ENCODE measurements at places on chromosomes 1 and 21.

GRCh38 chr1:223803211-223803610 is 42.5 kb downstream of the TP53BP2 start:
- DNase-seq: no peak

- DNase-seq: no peak
These were observed 23.6 kb upstream of the SLC19A2 start for GRCh38 chr1:169509354-169509753.

GRCh38 chr1:998745-998994 is 1.2 kb downstream of the HES4 start:
- DNase-seq: no peak

GRCh38 chr1:170700842-170701615 is 37.1 kb downstream of the PRRX1 start:
- DNase-seq: no peak

GRCh38 chr1:180502361-180503279 is at the start of gene ACBD6:
ACBD6 (minus strand) TSS chr1:180502577; CDS start chr1:180502266, 311 bp downstream.
- DNase-seq: peak; percentile 83

DNA sequence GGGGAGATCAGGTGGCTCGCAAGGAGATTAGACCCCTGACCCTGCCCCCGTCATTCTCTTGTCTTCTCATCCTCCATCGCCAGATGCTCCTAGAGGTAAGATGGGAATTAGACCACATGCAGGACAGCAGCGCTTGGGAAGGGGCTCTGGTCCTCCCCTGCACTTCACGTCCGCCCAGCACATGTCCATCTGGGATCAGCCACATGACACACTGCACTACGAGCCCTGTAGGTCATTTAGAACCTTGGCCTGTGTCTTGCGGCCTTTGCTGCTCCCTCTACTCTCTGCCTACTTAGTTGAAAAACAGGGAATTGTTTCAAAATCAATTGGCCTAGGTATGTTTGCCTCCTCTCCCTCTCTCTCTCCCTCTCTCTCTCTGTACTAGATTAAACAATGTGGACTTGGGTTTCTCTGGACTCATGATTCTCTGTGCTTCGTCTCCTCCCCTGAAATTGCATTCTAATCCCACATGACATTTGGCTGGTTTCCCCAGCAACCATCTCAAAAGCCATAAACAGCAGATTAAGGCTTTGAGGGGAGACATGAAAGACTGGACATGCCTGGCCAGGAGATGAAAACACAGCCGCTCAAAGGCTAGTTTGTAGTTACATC is 3.8 kb upstream of the NCMAP start:
- no peak for DNase-seq

DNA sequence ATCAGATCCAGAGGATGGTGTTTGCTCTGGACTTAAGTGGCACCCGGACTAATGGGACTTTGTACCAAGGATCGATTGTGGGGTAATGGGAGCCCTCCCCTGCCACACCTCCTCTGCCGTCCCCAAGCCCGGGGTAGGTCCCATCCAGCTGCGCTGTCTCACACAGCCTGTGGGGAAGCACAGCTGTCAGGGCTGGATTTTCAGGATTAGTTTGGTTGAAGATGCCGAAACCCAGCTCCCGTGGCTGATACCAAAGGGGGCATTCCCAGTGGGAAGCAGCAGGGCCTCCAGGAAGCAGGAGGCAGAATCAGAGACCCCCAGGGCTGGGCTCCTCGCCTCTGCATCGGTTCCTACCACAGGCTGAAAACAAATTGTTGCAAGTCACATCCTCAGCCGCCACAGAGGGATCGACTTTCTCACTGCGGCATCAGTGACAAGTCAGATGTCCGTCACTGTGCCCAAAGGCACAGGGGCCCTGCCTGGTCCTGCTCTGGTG is 59.7 kb downstream of the MATN1 start:
- no peak for DNase-seq

DNA sequence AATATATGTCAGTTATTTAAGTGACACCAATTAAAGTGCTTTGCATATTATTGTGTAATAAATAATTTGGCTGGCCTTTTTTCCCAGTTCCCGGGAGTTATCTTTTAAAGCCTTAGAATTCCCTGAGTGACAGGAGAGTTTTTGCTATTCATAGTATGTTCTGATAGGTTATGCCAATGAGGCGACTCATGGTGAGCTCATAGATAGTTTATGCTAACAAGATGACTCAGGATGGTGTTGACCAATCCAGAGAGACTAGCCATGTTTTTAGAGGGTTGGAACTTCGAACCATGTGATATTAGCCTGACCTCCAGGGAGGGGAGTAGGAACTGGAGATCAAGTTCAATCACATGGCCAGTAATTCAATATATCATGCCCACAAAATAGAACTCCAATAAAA is 310.8 kb downstream of the USP25 start:
- DNase-seq: no peak

GRCh38 chr1:185442050-185442449 is 125.0 kb upstream of the IVNS1ABP start:
- DNase-seq: no peak

DNA sequence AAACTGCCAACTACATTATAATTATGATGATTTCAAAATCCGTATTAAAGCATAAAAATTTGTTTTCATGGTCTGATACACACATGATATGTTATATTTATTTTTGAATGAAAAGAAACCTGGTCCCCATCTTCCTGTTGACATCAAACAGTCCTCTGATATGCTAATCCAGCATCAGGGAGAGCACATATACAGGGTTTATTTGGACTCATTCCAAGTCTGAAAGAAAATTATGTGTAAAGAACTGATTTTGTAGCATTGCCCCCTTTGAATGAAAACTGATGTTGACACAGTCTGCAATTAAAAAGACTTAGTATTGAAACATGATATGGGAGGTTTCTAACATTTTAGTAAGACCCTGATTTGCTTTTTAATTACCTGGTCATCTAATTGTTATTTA is 119.4 kb downstream of the NEK7 start:
- no peak for DNase-seq

- no peak for DNase-seq
These were observed 24.9 kb downstream of the CHML start for GRCh38 chr1:241615043-241615974.

- no peak for DNase-seq
These were observed 99.4 kb downstream of the FOXD2 start for GRCh38 chr1:47537268-47537667.

DNA sequence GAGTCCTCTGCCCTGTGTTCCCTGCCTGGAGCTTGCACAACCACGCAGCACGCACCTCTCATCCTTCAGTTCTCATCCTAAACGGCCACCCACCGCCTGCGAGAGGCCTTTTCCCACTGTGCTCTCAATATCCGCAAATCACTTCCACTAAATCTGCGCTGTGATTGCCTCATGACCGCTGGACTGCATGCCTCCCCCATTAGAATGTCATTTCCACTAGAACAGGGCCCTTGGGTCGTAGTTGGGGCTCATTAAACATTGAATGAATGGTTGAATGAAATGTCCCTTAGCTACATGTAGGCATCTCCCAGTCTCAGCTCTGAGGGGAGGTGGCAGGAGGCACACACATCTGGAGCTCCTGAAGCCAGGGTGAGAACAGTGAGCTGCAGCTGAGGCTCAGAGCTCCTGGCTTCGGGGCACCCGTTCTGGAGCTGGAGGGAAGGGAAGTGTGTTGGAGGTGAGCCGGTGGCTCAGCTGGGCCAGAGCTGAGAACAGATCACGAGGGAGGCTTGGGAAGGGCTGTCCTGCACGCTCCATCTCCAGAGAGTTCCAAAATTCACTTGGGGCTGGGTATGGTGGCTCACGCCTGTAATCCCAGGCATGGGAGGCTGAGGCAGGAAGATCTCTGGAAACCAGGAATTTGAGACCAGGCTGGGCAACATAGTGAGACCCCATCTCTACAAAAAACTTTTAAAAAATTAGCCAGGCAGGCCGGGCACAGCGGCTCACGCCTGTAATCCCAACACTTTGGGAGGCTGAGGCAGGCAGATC is 30.4 kb downstream of the TMEM201 start:
- DNase-seq: no peak

GRCh38 chr1:209080170-209080781 is 503.2 kb upstream of the CAMK1G start:
- DNase-seq: no peak

GRCh38 chr1:204032642-204033235 is 40.2 kb upstream of the SOX13 start:
- no peak for DNase-seq
